ENCODE measurements at places on chromosomes 7 and 10.

DNA sequence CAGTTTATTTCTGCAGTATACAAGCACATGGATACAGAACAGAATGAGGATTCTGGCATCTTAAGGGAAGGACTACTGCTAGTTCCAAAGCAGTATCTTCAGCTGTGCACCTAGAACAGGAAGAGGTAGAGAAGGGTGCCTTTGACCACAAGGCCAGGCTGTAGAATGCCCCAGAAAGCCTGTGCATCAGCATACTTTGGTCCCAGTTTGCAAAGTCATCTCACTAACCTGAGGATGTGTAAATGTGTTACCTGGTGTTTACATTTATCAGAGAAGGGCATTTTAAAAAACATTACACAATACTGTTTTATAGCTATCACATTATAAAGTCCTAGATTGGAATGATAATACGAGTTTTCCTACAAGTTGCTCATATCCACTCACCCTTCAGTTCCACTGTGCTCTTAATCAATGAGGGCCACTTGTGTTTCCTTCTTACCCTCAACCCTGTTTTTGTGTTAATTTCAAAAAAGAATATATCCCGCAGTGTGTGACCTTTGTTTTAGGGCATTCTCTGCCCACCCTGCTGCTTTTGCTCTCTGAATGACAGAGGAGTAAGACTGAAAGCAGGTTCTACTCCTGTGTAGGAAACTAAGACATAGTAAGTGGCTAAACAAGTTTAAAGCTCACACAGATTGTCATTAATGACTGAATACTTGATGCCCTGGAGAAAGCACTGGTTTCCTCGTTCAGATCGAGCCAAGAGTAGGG, 3.4 kb downstream of the SLC35G1 start:
- no peaks in the 10 kb centered on the region for H3K27me3 ChIP-seq
- no peak overlapping the region for H3K4me3 ChIP-seq
- H3K36me3 ChIP-seq, result peaks cover 15% of the 10 kb centered on the region
- DNase-seq, result no peak
- no peak overlapping the region for H3K27ac ChIP-seq

DNA sequence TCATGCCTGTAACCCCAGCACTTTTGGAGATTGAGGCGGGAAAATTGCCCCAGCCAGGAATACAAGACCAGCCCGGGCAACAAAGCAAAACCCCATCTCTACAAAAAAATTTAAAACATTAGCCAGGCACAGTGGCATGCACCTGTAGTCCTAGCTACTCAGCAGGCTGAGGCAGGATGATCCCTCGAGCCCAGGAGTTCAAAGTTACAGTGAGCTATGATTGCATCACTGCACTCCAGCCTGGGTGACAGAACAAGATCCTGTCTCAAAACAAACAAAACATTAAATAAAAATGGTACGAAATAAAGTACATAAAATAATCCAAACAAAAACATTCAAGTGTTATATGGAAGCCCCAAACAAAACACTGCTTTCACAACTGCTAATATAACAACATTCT, 125.0 kb downstream of the SNX13 start:
- H3K4me1 ChIP-seq, result no peaks in the 10 kb centered on the region
- peaks cover 47% of the 10 kb centered on the region for H3K36me3 ChIP-seq
- no peak for DNase-seq
- H3K4me3 ChIP-seq, result no peak overlapping the region
- no peaks in the 10 kb centered on the region for H3K27me3 ChIP-seq

- peaks cover 1% of the 10 kb centered on the region for H3K36me3 ChIP-seq
- no peak overlapping the region for H3K4me3 ChIP-seq
Observed at GRCh38 chr7:128270826-128271272, 29.8 kb downstream of the LEP start.

- no peak for DNase-seq
- no peak overlapping the region for H3K27ac ChIP-seq
- peaks cover 4% of the 10 kb centered on the region for H3K27me3 ChIP-seq
- no peaks in the 10 kb centered on the region for H3K36me3 ChIP-seq
Observed at GRCh38 chr10:13268841-13269240, 31.0 kb downstream of the PHYH start.

Data from activated naive CD8-positive, alpha-beta T cell treated with anti-CD3 and anti-CD28 coated beads, Interleukin-2, amount 50 U/mL, for 24 hours (primary cell).